A172 (cell line): ENCODE measurements at places on chromosomes 5 and 9. TPM values are rescaled to one million over a fixed set of nuclear protein-coding genes. Genes with fewer than 3 reads are reported as not detected.

HMCN2 gene
- 0.02 and 0.05 TPM in 2 replicates for total RNA-seq

GABRB2 gene
- total RNA-seq = not detected in 2 replicates

PTCD2 gene
- 17.3 and 21.2 TPM in 2 replicates for total RNA-seq

RMI1 gene
- 16.3 and 18.7 TPM in 2 replicates for total RNA-seq

DNA sequence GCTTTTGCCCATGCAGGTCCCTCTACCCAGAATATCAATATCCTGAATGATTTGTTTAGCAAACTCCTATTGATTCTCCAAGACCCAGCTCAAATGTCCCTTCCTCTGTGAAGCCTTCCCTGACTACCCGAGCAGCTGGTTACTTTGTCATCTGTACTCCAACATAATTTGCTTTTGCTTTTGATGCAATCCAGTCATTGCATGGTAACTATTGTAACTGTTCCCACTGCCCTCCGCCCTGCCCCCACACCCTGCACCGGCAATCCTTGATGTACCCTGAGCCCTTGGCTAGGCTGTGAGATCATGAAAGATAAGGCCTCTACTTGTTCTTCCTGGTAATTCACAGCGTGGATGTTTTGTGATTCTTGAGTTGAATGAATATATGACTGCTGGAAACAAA, 119.9 kb upstream of the BOD1 start:
- DNase-seq = no peak

DNA sequence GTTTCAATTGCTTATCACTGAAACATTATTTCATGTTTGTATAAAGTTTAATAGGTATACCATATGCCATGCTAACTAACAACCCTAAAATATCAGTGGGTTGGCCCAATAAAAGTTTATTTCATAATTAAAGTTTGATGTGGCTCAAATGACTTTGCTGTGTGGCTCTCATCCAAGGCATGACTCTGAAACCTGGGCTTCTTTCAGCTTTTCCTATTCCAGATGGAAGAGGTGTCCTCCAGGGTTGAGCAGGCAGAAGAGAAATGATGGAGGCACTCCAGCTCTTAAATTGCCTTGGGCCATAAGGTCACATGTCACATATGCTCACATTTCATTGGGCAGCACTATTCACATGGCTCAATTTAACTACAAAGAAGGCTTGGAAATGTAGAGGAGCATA, 101.9 kb downstream of the MACIR start:
- DNase-seq = no peak

GRCh38 chr5:81986126-81986525, 14.3 kb downstream of the ATG10 start:
- peak; percentile 9 for DNase-seq

DNA sequence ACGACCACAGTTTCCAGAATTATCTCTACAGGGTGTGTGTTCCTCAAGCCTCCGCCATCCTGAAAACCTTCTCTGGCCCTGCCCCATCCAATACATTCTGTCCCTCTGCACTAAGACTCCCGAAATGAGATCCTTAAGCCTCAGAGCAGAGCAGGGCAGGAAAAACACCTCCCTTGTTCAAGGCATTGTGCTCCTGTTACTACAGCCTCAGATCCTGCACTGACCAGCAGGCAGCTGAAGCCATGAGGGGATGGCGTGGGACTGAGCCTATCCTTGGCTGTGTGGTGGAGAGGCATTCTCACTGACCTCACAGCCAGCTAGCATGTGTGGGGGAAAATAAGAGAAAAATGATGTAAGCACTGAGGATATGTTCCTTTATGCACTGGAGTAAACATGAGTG, 106.7 kb upstream of the PHYKPL start:
- DNase-seq = no peak

DNA sequence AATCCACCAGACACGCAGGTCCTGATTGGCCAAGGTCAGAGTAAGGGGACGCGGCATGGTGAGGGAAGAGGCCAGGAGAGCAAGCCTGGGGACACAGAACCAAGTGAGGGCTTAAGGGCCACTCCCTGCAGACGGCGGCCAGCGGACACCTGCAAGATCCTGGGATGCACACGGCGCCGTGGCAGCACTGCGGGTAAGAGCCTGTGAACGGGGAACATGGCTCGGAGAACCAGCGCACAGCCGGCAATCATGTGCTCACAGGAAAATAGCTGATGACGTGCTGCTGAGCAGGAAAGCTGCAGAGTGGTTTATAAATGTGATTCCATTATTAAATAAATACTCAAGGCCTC, 27.0 kb upstream of the NSMF start:
- DNase-seq = no peak

DNA sequence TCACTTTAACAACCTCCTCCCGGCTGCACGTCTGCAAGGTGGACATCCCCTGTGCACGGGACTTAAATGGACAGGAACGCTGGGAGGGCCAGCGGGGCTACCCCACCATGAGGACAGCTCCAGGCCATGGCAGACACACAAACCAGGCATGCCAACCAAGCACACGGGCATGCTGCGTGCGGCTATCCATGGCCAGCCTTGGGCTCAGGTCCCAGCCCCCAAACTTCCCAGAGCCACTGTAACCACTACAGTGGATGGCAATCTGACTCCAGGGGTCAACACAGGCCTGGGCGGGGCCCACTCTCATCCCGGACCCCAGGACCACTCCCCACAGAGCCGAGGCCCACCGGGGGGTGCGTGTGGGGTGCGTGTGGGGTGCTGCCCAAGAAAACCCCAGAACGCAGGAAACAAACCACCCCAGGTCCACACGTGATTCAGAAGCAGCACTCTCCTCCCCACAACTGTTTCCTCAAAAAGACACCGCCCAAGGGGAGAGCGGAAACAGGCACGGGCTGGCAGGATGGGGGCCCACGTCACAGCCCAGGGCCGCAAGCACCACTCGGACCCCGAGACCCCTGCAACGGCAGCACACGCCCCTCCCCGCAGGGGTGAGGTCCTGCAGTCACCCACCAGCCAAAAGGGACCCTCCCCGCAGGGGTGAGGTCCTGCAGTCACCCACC, 7.4 kb downstream of the SLC12A7 start:
- no peak for DNase-seq
